ENCODE measurements at places on chromosomes 6 and 20.

GRCh38 chr20:539191-539590, 4.4 kb downstream of the CSNK2A1 start:
- no peak for DNase-seq

GRCh38 chr20:56392881-56393482, 537 bp downstream of the CSTF1 start:
- DNase-seq: no peak

- no peak for DNase-seq
Measured at GRCh38 chr20:24942679-24943078, 6.4 kb upstream of the CST7 start.

GRCh38 chr20:22814471-22815205, 220.5 kb upstream of the SSTR4 start:
- DNase-seq: no peak

DNA sequence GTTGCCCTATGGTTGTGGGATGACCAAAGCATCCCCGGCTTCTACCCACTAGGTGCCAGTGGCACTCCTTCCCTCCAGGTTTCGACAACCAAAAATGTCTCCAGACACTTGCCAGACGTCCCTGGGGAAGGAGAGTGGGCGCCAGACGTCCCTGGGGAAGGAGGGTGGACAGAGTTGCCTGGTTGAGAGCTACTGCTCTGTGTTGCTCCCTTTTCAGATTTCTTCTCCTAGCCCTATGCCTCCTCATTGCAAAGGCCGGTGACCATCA, 13.1 kb downstream of the LRRC73 start:
- DNase-seq: no peak

DNA sequence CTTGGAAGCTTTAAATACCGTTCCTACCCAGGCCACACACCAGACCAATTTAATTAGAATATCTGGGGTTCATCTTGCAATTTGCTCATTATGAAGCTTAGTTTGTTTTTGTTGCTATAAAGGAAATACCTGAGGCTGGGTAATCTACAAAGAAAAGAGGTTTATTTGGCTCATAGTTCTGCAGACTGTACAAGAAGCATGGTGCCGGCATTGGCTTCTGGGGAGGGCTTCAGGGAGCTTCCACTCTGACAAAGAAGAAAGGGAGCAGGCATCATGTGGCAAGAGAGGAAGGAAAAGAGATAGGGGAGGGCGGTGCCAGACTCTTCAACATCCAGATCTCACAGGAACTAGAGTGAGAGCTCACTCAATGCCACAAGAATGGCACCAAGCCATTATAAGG, 73.6 kb downstream of the RNF182 start:
- DNase-seq: no peak

- DNase-seq: no peak
Measured at GRCh38 chr20:43235998-43236397, 46.3 kb upstream of the PTPRT start.

DNA sequence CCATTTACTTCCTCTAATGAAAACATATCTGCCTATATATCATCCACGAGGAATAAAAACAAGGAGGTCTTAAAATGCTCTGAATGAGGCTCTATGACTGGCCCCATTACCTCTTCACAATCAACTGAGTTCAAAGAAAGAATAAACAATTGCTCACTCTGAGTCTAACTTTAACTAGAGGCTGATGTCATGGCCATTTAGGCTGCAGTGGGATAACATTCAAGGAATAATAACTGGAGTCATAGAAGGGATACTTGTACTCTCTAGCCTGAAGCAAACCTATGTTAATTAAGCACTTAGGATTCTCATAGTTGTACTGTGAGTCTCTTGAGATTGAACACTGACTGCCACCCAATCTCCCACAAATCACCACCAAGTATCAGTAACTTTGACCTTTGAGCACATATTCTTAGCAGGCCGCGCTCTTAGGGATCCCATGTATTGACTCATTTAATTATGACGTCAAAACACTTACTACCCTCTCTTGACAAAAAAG, 70.2 kb downstream of the PERP start:
- no peak for DNase-seq

DNA sequence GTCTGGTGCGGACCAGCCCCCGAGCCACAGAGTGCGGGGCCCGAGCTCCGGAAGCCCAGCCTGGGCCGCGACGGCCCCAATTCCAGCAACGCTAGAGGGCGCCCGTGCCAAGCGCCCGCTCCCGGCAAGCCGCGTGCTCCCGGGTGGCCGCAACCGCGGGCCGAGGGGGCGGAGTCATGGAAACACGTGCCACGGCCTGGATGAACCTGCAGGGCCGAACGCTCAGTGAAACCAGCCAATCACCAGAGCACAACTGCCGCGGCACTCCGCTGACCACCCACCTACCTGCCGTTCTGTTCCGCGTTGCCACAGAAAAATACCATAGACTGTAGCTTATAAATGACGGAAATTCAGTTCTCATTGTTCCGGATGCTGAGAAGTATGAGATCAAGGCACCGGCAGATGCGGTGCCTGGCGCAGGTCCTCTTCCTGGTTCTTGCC, 85.7 kb upstream of the FOXC1 start:
- no peak for DNase-seq

DNA sequence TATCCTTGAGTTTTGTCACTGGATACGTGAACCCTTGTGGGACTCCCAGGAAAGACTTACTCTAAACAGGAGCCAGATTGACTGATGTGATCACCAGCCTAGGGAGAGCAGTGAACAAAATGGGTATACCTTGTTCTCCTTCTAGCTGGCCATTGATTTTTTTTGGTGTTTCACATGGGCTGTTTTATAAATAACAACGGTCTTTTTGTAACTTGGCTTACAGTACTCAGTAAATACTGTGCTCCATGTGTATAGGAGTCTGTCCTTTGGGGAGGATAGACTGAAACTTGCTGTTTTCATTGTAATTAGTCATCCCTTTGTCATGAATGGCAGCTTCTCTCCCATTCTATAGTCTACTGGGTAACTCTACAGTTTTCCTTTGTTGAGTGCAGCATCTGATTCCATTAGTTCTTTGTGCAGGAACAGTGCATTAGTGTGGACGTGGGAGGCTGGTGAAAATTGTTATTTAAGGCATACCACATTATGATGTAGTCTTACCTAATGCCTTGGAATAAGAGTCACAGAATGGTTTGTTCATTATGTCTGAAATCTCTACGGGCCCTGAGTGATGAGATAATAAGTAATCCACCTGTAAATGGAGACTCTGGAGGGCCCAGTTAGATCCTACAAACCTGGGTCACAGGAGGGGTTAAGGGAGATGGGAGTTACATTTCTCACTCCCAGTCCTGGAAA, 89.5 kb downstream of the TIAM2 start:
- DNase-seq: no peak
